ENCODE measurements at places on chromosomes 1 and 21.
A peak's percentile ranks its signal among the peaks of the same experiment; 100 is the strongest.

- DNase-seq: no peak
These were observed 7.8 kb downstream of the ADAMTS4 start for GRCh38 chr1:161190962-161191521.

- peak; percentile 66 for DNase-seq
These were observed at the start of gene F3 for GRCh38 chr1:94541246-94542087. Gene F3 (minus strand): TSS chr1:94541759. CDS start chr1:94541636, 123 bp downstream.

GRCh38 chr21:32803651-32804050 is 32.1 kb upstream of the PAXBP1 start:
- no peak for DNase-seq

GRCh38 chr1:236568285-236568894 is 35.9 kb downstream of the HEATR1 start:
- DNase-seq: no peak

DNA sequence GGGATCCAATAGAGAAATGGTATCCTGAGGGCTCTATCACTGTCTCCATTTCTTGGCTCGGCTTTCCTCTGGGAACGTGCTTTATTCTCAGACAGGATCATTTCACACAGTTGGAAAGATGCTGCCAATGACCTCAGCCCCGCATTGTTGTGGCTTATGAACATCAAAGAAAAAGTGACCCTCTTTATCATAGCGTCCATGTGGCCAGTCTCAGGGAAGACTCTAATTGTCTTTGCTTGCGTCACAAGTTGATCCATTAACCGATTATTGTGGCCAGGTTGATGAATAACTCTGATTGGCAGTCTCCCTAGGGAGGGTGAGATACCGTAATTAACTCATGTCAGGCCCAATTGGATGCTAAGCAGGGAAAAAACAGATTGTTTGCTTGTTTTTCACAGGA is 10.4 kb upstream of the TMEM9 start:
- no peak for DNase-seq

GRCh38 chr1:201370500-201370899 is 7.0 kb downstream of the TNNT2 start:
- DNase-seq: no peak

- no peak for DNase-seq
These were observed 5.3 kb downstream of the DTL start for GRCh38 chr1:212040629-212041412.

DNA sequence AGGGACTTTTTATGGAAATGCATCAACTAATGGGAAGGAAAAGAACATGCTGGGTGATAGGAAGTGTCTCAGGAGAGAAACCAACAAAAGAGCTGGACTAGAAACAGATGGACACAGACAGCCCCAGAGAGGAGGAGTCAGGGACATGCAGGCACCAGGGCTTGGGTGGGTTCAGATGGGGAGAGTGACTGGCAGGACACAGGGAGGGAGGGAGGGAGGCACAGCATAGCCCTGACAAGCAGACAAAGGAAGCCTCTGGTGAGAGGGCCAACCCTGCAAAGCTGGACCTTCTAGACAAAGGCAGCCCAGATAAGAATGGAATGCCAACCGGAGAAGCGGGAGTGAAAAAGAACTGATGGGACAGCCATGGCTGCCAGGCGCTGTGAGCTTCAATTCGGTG is 568.8 kb downstream of the AJAP1 start:
- no peak for DNase-seq

- DNase-seq: no peak
These were observed 351 bp downstream of the MIXL1 start for GRCh38 chr1:226223786-226224244.

GRCh38 chr1:229230893-229231753 is 39.8 kb upstream of the RAB4A start:
- DNase-seq: no peak

DNA sequence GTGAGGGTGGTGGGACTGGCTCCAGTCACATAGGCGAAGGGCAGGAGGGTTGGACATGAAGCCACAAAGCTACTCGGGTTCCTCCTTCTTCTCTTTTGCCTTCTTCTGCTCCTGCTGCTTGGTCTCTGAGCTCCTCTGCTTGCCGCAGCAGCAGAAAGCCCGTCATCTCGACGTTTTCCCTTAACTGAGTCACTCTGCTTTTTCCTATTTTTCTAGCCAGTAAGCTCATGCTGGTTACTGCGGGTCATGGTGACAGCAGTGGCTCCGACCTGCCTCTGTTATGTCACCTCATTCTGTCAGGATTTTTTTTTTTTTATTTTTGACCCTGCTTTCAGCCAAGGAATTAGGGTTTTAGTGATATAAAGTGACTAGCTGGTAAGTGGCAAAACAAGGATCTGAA is 2.6 kb upstream of the FMOD start:
- no peak for DNase-seq

DNA sequence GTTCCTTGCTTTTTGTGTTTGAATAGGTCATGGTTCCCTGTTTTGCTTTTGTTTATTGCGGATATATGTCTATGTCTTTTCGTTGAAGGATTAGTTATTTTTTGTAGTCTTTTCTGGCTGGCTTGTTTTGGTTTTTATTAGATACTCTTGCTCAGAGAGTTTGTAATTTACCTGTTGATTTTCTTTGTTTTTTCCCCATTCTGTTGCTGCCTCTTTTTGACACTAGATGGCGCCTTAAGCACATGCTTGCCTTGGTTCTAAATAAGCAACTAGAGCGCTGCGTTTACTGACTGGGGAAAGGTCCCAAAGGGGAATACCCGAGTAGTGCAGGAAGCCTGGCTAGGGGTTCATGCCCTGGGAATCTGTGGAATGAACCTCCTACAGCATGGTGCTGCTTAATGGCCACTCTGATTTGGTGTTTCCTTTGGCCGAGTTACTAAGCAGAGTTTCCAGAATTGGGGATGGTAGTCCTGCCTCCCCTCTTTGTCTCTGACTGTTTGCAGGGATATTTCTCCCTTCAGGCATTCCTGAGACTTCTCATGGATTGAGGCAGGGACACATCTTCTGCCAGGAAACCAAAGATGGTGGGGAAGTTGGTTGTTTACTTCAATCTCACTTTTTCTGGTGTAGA is 143.2 kb downstream of the PTPRU start:
- DNase-seq: no peak

GRCh38 chr1:63828322-63829044 is 54.7 kb downstream of the ROR1 start:
- no peak for DNase-seq
